Activated naive CD8-positive, alpha-beta T cell treated with anti-CD3 and anti-CD28 coated beads for 36 hours (primary cell): ENCODE measurements at places on chromosomes 16 and 17. TPM values are rescaled to one million over a fixed set of nuclear protein-coding genes. Genes with fewer than 3 reads are reported as not detected.

The PIPOX gene
- 2.0 TPM for total RNA-seq

The C16orf89 gene
- not detected for total RNA-seq

- no peak for DNase-seq
Measured at GRCh38 chr16:69039333-69039941, 66.0 kb upstream of the HAS3 start.

- peak; percentile 78 for DNase-seq
Measured at GRCh38 chr17:82238472-82239201, 9.8 kb downstream of the SLC16A3 start.

GRCh38 chr16:84380405-84380804 lies 12.1 kb downstream of the ATP2C2 start:
- no peak for DNase-seq

The SECTM1 gene
- total RNA-seq, result 0.74 TPM

The LGALS9C gene
- total RNA-seq, result not detected

The KRT31 gene
- total RNA-seq, result not detected

The KCTD19 gene
- 2.2 TPM for total RNA-seq

DNA sequence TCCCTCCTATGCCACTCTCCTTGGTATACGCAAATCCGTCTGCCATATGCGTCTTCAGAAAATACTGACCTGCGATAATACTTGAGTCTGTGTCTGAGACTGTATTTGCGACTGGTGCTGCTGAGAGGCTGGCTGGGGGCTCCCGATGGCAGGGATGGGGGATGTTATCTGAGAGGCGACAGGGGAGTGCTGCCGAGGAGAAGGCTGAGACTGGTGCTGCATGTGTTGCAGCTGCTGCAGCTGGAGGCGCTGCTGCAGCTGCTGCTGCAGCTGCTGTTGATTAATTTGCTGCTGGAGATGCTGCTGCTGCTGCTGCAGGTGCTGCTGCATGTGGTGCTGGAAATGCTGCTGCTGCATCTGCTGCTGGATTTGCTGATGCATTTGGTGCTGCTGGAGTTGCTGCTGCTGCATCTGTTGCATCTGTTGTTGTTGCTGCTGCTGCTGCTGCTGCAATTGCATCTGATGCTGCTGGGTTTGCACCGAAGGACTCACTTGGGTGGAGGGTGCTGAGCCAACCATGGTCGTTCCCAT lies 107.7 kb downstream of the TOX3 start:
- no peak for DNase-seq

DNA sequence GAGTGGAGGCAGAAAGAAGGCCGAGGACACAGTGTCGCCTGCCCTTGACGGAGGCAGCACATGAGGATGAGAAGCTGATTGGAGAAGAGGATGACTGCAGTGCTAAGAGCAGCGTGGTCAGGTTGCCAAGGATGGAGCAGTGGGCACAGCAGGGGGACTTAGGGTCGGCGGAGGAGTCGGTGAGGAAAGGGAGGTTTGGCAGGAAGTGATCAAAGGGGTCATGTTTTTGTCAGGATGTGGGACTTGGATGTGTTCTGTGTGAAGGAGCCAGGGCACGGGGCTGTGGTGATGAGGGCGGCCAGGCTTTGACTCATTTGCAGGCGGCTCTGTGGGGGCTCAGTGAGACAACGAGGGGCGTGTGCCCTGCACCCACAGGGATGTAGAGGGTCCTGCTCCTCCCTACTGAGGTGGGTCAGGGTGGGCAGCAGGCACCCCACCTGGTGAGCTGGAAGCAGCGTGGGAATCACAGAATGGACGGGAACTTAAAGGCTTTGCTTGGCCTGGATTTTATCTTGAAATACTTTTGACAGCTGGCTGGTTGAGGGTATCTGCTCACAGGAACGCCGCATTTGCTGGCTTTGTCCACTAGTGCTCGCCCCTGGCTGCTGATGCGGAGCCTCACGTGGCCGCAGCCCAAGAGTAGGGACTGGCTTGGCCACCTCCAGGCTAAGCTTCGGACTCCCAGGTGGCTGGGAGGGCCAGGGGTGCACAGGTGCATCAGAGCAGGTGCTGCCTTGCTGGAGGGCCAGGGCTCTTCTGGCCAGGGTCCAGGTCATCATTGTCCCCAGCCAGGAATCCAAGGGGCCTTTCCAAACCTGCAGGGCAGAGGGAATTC lies 6.0 kb downstream of the MPG start:
- DNase-seq, result peak; percentile 55

GRCh38 chr16:52379551-52379950 lies 167.4 kb downstream of the TOX3 start:
- DNase-seq, result no peak

The FXR2 gene
- 35.5 TPM for total RNA-seq
